Cortex of kidney (tissue), 1 donor: ENCODE measurements at places on chromosomes 7 and 10.

- DNase-seq = no peak
These were observed at the start of gene FGFBP3 for GRCh38 chr10:91909117-91909677. TSS of gene FGFBP3 (minus strand) at chr10:91909486. CDS start at chr10:91908969, 517 bp downstream.

GRCh38 chr10:103828587-103829197 is 26.7 kb downstream of the SH3PXD2A start:
- DNase-seq = no peak

DNA sequence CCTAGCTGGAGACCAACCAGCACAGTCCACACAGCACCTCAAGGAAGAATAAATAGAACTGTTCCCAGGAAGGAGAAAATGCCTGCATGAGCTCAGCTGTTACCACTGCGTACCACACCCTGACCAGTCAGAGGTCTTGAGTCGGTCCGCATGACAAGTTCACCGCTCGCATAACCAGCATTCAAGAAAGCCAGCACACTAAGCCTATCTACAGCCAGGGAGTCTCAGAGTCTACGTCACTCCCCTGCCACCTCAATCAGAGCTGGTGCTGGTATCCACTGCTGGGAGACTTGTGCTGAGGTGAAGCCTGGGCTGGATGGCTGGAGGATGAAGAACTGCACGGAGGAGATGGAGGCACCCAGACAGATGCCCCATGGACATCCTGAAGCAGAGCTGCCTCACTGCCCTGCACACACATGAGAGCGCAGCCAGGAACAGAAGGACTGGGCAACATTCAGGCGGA is 19.6 kb downstream of the AKR1C1 start:
- DNase-seq = no peak

DNA sequence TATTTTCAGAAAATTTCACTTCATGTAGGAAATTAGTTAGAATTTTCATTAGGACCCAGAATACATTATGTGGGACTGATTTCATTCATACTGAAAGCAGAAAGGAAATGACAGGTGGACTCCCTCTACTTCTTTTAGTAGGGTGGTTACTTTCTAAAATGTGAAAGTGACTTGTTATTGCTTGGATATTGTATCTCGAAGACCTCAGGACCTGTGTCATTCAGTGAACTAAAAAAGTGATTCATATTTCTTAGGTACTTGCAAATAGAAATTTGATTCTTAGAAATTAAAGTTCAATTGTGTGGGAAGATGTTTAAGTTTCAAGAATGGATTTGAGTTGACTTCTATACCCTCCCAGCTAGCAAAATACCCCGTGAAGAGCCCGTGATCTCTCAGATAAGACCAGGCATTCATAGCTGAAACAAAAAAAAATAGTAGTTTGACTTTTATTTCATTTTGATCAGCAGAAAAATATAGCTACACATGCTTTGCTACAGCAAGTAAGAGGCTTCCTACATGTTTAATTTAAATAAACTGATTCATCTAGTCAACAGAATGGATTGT is 1037.1 kb downstream of the GATA3 start:
- DNase-seq = no peak

- no peak for DNase-seq
These were observed 16.4 kb downstream of the SEPHS1 start for GRCh38 chr10:13331646-13332045.

- DNase-seq = no peak
These were observed 65.6 kb upstream of the ADO start for GRCh38 chr10:62738916-62739315.

GRCh38 chr7:140060243-140060630 is 2.5 kb downstream of the PARP12 start:
- DNase-seq = no peak

GRCh38 chr7:15571301-15571878 is 9.6 kb upstream of the AGMO start:
- no peak for DNase-seq

DNA sequence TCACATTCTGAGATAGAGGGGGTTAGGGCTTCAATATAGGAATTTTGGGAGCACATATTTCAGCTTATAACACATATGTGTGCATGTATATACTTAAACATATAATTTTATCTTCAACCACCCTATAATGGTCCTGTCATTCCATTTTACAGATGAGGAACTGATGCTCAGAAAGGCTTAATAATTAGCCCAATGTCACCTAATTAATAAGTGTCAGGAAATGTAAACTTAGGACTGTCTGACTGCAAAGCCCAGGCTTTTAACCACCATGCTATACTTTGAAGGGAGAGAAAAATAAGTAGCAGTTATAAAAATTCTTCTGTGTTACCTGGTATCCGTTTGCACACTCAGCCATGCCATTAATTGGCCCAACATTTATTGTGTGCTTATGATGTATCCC is 172.6 kb downstream of the SKIDA1 start:
- DNase-seq = no peak

GRCh38 chr10:123926401-123927264 is 35.0 kb upstream of the CPXM2 start:
- DNase-seq = no peak

DNA sequence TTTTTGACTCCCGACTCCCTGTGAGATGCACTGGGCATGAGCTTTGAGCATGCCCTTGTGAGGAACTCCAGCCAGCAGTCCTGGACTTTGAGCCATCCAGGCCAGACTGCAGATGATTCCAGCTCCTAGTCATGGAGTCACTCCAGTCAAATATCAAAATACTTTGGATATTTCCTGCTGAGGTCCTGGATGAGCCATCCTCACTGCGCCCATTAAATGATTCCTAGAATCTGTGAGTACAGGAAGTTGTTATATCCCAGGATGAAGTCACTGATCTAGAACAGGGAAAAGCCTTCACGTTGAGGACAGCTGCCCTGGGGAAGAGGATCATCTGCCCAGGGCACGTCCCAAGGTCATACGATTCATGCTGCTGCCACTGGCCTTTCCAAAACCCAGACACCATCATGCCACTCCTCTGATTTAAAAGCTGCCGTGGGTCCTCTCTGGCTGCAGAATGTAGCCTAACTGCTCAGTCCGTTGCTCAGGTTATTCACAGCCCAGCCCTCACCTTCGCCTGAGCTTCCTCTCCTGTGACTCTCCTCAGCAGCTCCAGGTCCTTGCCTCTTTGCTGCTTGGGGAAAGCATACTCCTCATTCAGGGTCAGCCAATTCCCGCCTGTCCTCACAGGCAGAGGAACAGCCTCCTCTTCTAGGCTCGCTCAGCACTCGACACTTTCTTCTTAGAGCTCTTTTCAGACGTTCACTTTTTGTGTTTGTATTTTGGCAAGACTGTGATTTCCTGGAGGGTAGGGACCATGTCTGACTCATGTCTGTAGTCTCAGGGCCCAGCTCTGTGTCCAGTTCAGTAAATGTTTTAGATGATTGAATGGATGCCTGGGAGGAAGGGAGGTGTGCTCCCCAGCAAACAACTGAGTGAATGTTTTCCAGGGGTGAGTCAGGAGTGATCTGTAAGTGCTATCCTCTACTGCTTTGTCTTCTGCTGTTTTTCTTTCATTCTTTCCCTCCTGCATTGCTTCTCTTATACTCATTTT is 157.8 kb downstream of the SNX10 start:
- DNase-seq = no peak

- DNase-seq = no peak
These were observed 2.0 kb downstream of the BCL7B start for GRCh38 chr7:73555411-73555982.

- no peak for DNase-seq
These were observed 90.0 kb downstream of the CHCHD3 start for GRCh38 chr7:132991615-132992587.

DNA sequence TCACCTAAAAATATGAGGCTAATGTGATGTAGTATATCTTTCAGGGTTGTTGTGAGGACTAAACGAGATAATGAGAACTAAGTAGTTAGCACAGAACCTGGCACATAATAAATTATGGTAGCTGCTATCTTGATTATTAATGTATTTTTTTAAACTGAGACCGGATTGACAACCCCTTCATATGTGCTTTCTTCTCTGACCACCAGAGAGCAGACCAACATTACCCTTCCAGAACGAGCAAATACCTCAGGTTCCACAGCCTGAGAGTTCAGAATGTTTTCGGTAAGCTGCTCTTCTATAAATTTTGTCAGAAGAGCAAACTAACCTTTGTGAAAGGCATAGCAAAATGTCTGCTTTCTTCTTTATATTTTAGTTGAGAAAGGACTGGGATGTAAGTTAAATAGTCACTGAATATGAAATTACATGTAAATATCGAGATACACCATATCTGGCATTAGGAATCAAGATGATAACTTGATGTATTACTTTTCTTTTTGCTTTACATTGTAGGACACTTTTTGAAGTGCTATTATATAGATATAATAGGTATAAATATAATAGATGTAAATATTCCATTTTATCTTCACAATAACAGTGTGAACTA is 13.6 kb upstream of the BPGM start:
- no peak for DNase-seq

GRCh38 chr7:97671571-97671970 is 60.3 kb upstream of the TAC1 start:
- DNase-seq = no peak

GRCh38 chr7:3120513-3120912 is 76.8 kb upstream of the CARD11 start:
- DNase-seq = no peak

DNA sequence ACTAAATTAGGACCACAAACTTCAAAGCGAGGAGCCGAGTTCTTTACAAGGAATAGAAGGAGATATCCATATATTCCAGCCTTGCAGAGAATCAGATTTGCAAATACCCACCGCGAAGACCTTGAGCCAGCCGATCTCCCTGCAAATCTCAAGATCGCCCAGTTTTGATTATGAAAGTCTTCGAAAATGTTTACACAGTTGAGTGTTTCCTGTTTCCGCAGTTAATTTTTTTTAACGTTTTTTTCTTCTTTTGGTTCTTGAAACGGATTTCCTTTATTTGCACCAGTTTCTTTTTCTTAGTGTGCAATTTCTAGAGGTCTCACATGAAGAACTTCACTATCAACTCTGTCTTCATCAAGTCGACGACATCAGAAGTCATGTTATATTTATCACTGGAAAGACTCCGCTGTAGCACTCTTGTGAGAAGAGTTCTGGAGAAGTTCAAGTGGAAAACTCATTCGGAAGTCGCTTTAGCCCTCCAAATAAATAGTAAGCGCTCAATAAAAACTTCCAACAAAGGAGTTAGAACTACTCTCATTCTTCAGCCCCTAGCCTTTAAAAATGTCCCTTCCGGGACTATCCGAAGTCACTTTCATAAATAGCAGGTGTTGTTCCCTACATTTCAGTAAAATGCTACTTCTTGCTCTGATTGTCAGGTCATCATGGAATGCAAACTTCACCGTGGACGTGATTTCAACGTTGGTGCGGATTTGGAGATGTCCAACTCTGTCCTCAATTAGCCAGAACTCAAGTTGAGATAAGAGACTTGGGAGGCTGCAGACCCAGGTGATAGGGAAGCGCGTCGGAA is 11.9 kb upstream of the SPAG6 start:
- DNase-seq = no peak

GRCh38 chr10:132193907-132194552 is 7.3 kb downstream of the DPYSL4 start:
- no peak for DNase-seq
